A549 treated with DMSO at 1 μM for 4 hours (cell line): ENCODE measurements at places on chromosomes 5 and 9. TPM values are rescaled to one million over a fixed set of nuclear protein-coding genes. Genes with fewer than 3 reads are reported as not detected.

Gene GARIN3
- total RNA-seq: not detected in 5 replicates

Gene IL3
- total RNA-seq: not detected in 5 replicates

Gene NMUR2
- 0.05 to 0.10 TPM (median 0.06 TPM) in 5 replicates for total RNA-seq

Gene DOCK2
- total RNA-seq: 2.5 to 4.4 TPM (median 3.4 TPM) in 5 replicates

Gene CCL27
- 0.27 to 0.39 TPM (median 0.34 TPM) in 4 of 5 replicates, not detected in the other for total RNA-seq

Gene SPINK14
- not detected in 5 replicates for total RNA-seq

Gene HIGD2A
- 234 to 275 TPM (median 243 TPM) in 5 replicates for total RNA-seq

Gene DMRT3
- total RNA-seq: 0.04 TPM in 1 of 5 replicates, not detected in the others

Gene ZDHHC12
- 66.4 to 91.1 TPM (median 77.5 TPM) in 5 replicates for total RNA-seq

Gene MEIKIN
- total RNA-seq: not detected in 5 replicates

Gene ADAMTSL1
- 0.06 to 0.09 TPM in 2 of 5 replicates, not detected in the others for total RNA-seq
